Naive B cell (primary cell): ENCODE measurements at places on chromosomes 2 and 18.

DNA sequence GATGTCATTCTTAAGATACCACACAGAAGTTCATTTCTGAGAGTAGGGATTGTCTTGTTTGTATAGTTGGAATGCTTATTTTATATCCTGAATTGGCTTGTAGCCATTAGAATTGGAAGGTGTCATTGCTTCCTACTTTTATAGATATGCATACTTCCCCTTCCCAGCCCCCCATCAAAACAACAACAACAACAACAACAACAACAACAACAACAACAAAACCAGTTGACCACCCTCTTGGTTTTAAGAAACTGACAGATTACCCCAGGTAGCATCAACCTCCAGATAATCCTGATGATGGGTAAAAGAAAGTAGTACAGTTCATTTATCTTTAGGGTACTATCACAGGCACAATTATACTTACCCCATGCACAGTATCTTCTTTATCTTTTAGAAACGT, 20.0 kb downstream of the PHLPP1 start:
- H3K36me3 ChIP-seq, result peaks cover 16% of the 10 kb centered on the region
- H3K4me3 ChIP-seq, result no peak overlapping the region
- DNase-seq, result no peak
- no peak overlapping the region for H3K27ac ChIP-seq
- peaks cover 36% of the 10 kb centered on the region for H3K4me1 ChIP-seq

DNA sequence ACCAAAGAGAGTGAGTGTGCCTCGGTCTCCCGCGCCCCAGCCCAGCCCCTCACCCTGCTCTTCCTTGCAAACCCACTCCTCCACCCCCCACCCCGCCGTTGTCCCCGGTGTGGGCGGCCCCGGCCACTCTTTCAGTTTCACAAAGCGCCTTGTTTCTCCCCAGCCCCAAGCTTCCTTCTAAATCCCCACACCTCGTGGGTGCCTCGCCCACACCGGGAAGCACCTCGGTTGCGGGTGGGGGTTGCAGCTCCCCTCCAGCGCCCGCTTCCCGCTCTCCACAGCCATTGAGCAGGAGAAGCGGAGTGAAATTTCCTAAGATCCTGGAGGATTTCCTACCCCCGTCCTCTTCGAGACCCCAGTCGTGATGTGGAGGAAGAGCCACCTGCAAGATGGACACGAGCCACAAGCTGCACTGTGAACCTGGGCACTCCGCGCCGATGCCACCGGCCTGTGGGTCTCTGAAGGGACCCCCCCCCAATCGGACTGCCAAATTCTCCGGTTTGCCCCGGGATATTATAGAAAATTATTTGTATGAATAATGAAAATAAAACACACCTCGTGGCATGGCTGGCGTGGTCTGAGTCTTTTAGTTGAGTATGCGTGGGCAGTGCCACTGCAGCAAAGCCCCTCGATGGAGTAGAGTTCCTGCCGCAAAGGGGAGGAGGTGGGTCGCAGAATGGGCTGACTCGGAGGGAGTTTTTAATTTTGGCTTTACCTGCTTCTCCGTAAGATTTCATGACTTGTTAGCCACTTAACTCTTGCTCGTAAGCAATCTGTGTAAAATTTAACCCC, 848 bp downstream of the TMSB10 start:
- peak overlapping the region; percentile 100 for H3K4me3 ChIP-seq
- H3K27me3 ChIP-seq, result no peaks in the 10 kb centered on the region
- peaks cover 10% of the 10 kb centered on the region for H3K36me3 ChIP-seq
- peaks cover 53% of the 10 kb centered on the region for H3K4me1 ChIP-seq

DNA sequence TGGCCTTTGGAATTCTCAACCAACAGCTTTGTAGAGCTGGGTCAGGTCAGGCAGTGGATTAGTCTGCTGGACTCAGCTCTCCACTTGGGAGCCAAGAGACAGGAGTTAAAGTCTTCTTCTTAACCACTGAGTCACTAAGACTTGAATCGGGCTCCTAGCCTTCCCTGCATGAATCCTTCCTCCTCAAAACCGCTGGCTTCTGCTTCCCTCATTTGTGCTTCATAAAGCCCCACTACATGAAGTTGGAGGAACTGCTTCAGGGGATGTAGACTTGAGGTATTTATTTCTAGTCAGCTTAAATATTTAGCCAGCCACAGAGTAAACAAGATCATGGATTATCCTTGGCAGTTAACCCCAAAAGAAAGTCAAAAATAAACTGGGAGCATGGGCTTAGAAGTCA, 536.3 kb upstream of the TNP1 start:
- H3K4me1 ChIP-seq, result peaks cover 8% of the 10 kb centered on the region
- DNase-seq, result no peak
- H3K36me3 ChIP-seq, result peaks cover 5% of the 10 kb centered on the region
- H3K27ac ChIP-seq, result no peak overlapping the region

DNA sequence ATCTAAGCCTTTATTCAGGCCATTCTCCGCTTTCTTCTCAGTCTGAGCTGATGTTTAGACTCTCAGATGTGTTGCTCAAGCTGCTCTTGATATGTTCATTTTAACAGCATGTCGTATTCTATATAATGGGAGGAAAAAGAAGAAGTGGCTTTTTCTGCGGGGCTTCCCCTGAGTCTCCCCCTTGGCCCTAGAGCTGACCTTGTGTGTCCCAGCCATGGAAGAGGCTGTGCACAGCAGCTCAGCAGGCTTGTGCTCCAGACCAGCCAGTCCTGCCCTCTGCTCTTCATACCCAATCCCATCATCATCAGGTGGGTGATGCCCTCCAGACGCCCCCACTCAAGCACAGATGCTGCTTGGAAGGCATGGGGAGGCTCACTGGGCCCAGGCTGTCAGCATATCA, 155.1 kb upstream of the CELF4 start:
- H3K4me1 ChIP-seq, result no peaks in the 10 kb centered on the region
- DNase-seq, result no peak
- H3K27ac ChIP-seq, result no peak overlapping the region
- no peak overlapping the region for H3K4me3 ChIP-seq

DNA sequence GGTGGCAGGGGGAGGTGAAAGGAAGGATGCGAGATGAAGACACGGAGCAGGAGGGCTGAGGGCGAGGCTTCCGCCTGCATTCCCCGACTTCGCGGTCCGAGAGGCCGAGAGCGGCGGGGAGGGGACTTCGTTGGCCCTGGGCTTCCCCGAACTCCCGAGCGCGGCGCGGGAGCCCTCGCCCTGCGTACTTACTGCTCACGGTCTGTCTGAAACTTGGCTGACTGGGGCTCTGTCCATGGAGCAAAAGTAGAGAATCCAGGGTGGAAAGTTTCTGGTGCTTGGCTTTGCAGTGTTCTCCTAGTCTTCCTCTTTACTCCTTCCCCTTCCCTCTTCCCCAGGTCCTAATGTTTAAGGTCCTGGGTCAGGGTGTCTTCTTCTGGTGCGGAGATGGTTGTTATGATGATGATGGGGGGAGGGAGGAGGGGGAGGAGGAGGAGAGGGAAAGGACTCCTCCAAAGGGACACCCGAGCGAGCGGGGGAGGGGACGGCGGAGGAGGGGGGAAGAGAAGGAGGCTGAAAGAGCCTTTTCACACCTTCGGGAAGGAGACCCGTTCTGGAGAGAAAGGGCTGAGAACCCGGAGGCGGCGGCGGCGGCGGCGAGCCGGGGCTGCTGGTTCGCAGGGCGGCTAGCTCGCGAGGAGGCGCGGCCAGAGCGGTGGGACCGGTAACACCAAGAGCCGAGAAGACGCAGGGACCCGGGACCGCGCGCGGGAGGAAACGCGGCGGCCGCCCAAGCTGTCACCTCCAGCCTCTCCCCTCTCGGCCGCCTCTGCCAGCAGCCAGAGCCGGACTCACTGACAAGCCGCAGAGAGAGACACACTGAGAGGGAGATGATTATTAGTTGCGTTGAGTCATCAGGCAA, at the start of gene SATB2:
TSS of gene SATB2 (minus strand) at position 793 of the 862 bp plus-strand sequence. CDS start 1,902 bp downstream, outside the sequence.
- no peak for DNase-seq
- peaks cover 61% of the 10 kb centered on the region for H3K27me3 ChIP-seq
- H3K36me3 ChIP-seq, result no peaks in the 10 kb centered on the region
- peaks cover 33% of the 10 kb centered on the region for H3K4me1 ChIP-seq
- H3K4me3 ChIP-seq, result peak within 1 kb of the TSS; percentile 75
- no peak within 1 kb of the TSS for H3K27ac ChIP-seq

- peak; percentile 24 for DNase-seq
- no peaks in the 10 kb centered on the region for H3K36me3 ChIP-seq
- H3K4me1 ChIP-seq, result peaks cover 22% of the 10 kb centered on the region
- H3K4me3 ChIP-seq, result peak overlapping the region; percentile 46
- H3K27me3 ChIP-seq, result no peaks in the 10 kb centered on the region
- H3K27ac ChIP-seq, result peak overlapping the region; percentile 73
Measured at GRCh38 chr2:102033031-102033749, 41.4 kb downstream of the IL1R2 start.

GRCh38 chr2:172607379-172607928, 51.6 kb downstream of the PDK1 start:
- no peak overlapping the region for H3K4me3 ChIP-seq
- H3K4me1 ChIP-seq, result no peaks in the 10 kb centered on the region
- no peaks in the 10 kb centered on the region for H3K27me3 ChIP-seq
- H3K27ac ChIP-seq, result peak overlapping the region; percentile 69

DNA sequence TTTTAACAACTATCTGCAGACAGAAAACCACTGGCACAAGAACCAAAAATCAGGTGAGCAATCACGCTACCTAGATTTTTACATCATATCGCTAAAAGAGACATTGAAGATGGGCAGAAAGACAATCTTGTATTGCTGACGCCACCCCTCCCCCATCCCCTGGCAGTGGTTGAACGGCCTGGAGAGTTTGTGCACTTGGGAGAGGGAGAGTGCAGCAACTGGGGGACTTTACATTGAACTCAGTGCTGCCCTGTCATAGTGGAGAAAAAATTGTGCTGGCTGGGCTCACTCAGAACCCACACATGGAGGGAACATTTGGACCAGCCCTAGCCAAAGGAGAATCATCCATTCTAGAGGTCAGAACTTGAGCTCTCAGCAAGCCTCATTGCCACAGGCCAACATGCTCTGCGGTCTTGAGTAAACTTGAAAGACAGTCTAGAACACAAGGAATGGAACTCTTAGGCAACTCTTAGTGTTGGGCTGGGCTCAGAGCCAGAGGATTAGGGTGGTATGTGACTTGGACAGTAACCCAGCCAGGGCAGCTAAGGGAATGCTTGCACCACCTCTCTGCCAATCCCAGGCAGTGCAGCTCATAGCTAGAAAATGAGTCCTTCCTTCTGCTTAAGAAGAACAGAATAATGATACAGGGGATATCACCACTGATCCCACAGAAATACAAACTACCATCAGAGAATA, 220.0 kb upstream of the CYP26B1 start:
- no peak for DNase-seq
- no peak overlapping the region for H3K27ac ChIP-seq
- H3K4me3 ChIP-seq, result no peak overlapping the region
- peaks cover 16% of the 10 kb centered on the region for H3K36me3 ChIP-seq

DNA sequence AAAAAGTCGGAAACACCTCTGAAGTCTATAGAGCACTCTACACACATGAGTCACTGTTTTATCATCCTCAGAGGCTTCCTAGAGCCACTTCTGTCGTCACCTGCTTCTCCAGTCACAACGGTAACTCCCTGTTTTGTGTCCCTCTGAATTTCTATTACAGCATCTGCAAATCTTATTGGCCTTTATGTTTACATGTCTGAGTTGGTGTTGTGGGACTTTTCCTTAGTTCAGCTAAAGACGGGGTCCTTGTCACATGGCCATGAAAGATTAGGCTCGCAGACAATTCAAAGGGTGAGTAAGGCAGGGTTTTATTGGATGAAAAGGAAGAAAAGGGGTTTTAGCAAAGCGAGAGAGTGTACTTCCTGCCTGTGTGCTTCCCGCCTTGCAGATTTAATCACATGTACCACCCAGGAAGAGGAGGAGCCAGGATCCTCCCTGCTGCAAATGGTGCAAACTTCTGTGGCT, 185.6 kb downstream of the LPIN1 start:
- no peak for DNase-seq
- peaks cover 9% of the 10 kb centered on the region for H3K36me3 ChIP-seq
- peak overlapping the region; percentile 32 for H3K27ac ChIP-seq
- H3K4me1 ChIP-seq, result peaks cover 28% of the 10 kb centered on the region

- DNase-seq, result no peak
- H3K36me3 ChIP-seq, result no peaks in the 10 kb centered on the region
- peaks cover 9% of the 10 kb centered on the region for H3K27me3 ChIP-seq
- H3K4me3 ChIP-seq, result no peak overlapping the region
Measured at GRCh38 chr18:73733806-73734314, 413.8 kb downstream of the FBXO15 start.

DNA sequence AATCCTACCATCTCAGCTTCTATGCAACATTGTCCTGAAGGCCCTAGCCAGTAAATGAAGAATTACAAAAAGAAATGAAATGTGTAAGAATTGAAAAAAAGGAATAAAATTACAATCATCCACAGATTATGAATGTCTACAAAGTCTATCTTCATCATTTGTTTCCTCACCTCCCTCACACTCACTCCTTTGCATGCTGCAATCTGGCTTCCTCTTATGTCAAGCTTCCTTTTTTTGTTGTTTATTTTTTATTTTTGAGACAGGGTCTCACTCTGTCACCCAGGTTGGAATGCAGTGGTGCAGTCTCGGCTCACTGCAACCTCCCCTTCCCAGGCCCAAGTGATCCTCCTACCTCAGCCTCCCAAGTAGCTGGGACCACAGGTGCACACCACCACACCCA, 129.0 kb downstream of the CABYR start:
- no peak overlapping the region for H3K27ac ChIP-seq
- H3K36me3 ChIP-seq, result no peaks in the 10 kb centered on the region
- no peak overlapping the region for H3K4me3 ChIP-seq
- DNase-seq, result no peak

- H3K36me3 ChIP-seq, result peaks cover 2% of the 10 kb centered on the region
- H3K4me1 ChIP-seq, result peaks cover 12% of the 10 kb centered on the region
- no peak for DNase-seq
- peaks cover 82% of the 10 kb centered on the region for H3K27me3 ChIP-seq
Measured at GRCh38 chr2:240997141-240997855, 1.1 kb upstream of the SNED1 start.

DNA sequence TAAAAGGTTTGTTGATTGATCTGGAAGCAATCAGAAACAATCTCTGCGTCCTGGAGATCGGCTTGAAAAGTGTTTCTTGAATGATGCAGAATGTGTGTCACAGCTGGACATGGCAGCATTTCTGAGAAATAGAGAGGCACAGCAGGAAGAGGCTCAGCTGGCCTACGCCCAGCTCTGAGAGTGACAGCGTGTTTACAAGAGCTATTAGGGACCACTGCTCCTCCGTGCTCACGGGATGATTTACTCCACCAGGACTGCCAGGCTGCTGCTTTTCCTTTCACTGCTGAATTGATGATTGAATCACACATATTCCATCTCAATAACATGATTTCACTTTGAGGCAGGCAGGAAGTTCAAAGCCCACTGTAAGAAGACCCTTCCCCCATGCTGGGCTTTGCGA, 62.8 kb downstream of the GALNT14 start:
- DNase-seq, result no peak
- no peaks in the 10 kb centered on the region for H3K36me3 ChIP-seq
- H3K27me3 ChIP-seq, result no peaks in the 10 kb centered on the region
- no peaks in the 10 kb centered on the region for H3K4me1 ChIP-seq
- H3K4me3 ChIP-seq, result no peak overlapping the region

GRCh38 chr2:48849770-48850169, 94.2 kb upstream of the LHCGR start:
- DNase-seq, result no peak
- peaks cover 5% of the 10 kb centered on the region for H3K27me3 ChIP-seq
- H3K36me3 ChIP-seq, result no peaks in the 10 kb centered on the region
- no peak overlapping the region for H3K27ac ChIP-seq
- H3K4me1 ChIP-seq, result no peaks in the 10 kb centered on the region
- H3K4me3 ChIP-seq, result no peak overlapping the region

- no peaks in the 10 kb centered on the region for H3K36me3 ChIP-seq
- H3K27ac ChIP-seq, result no peak overlapping the region
- no peak overlapping the region for H3K4me3 ChIP-seq
- H3K4me1 ChIP-seq, result no peaks in the 10 kb centered on the region
- no peak for DNase-seq
- H3K27me3 ChIP-seq, result no peaks in the 10 kb centered on the region
Measured at GRCh38 chr2:10002109-10002508, 41.2 kb upstream of the KLF11 start.
